ENCODE measurements at places on chromosomes 11 and 22.

- no peak for DNase-seq
Observed at GRCh38 chr22:25488244-25489020, 76.0 kb upstream of the GRK3 start.

DNA sequence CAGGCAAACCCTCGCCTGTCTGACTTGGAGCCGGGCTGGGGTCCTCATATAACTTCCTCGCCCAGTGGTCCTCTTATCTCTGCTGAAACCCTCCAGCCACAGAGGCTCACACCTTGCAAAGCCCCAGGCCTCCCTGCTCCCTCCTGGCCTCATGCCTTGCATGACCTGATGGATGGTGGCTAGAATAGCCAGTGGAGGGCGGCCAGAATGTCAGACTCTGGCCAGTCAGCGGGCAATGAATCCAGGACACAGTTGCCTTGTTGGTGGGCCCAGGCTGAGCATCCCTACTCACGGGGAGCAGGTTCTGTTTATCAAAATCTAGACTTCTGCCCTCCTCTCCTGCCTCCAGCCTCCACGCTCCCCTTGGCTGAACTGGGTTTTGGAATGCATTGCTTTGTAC lies 69.1 kb upstream of the WNT11 start:
- DNase-seq: no peak

DNA sequence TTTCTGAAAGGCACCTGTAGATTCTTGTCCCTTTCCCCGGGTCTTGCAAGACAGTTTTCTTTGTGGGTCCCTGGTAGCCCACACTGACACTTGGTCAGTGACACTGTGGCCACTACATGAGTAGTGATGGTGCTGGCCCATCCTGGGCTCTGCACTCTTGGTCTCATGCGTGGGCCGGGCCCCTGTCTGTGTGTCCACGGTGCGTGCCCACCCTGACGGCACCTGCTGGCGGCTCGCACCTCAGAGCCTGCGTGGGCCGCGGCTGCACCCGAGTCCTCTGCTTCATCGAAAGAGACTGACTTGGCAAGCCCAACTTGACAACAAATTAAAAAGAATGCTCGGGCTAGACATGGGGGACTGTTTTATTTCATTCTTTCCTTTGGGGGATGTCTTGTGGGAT lies 37.5 kb downstream of the ADAMTS15 start:
- no peak for DNase-seq

- no peak for DNase-seq
Observed at GRCh38 chr11:130609121-130610035, 160.9 kb downstream of the ADAMTS15 start.

DNA sequence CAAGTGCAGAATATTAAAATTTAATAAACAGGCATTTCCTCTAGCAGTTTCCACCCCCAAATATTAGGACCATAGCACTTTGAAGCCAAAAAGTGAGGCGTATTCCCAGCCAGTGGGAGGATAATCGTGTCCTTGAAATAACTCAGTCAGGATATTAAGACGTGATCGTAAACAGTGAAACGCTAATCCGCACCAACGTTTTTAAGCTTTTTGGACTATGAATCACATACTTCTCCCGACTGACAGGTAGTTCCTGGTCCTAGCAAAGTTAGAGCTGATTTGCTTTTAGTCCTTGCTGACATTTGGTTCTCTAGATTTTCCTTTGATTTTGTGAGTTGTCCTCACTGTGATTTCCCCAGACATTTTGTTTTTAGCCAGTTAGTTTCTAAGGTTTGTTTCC lies 197.1 kb upstream of the ARHGAP20 start:
- DNase-seq: no peak

- DNase-seq: no peak
Observed at GRCh38 chr11:2256293-2256913, 14.0 kb downstream of the ASCL2 start.

DNA sequence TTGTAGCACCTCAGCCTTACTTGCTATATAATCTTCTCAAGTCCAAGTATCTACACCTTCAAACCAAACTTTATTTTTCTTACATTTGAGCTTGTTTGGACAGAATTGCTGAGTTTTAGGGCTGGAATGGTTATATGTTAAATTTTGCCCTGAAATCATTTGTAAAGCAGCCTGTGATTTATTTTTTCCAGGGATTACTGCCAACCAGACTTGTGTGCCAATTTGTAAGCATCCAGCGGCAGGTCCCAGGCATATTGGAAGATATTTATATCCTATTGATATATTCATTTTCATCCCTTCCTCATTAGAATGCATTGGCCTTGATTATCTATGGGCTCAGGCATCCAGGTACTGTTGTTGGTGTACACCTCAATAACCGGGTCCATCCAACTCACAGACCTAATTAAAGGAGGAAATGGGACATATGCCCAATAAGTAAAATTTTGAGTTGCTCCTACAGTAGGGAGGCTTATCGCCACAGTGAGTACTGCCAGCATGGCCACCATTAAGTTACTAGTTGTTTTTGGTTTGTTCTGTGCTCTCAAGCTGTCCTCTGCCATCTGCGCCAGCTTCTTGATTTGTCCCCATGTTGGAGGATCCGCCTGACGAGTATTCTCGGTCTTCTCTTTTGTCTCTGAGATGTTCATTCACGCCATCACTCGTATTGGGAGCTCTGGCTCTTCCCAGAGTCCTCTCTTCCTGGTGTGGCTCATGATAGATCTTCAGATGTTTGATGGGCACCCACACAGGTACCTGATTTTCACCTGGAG lies 9.8 kb upstream of the DNAJB13 start:
- DNase-seq: no peak

- DNase-seq: no peak
Observed at GRCh38 chr11:119433358-119433725, 10.4 kb upstream of the THY1 start.

- DNase-seq: no peak
Observed at GRCh38 chr22:40300316-40300715, 46.0 kb upstream of the ADSL start.

GRCh38 chr22:37018815-37019308 lies 385 bp downstream of the TST start:
- no peak for DNase-seq

- no peak for DNase-seq
Observed at GRCh38 chr11:38019072-38019775, 1421.2 kb upstream of the RAG2 start.
